Activated naive CD8-positive, alpha-beta T cell treated with anti-CD3 and anti-CD28 coated beads for 36 hours (primary cell): ENCODE measurements at places on chromosomes 16 and 17. TPM values are rescaled to one million over a fixed set of nuclear protein-coding genes. Genes with fewer than 3 reads are reported as not detected.

Gene TEKT5
- total RNA-seq = not detected

Gene CDH11
- not detected for total RNA-seq

Gene ZNF276
- 24.9 TPM for total RNA-seq

Gene DHX38
- 85.1 TPM for total RNA-seq

Gene RDM1
- 4.3 TPM for total RNA-seq

Gene SLC12A3
- 0.04 TPM for total RNA-seq

Gene ASGR1
- 2.8 TPM for total RNA-seq

Gene CCL1
- total RNA-seq = not detected

Gene CDRT4
- total RNA-seq = 1.9 TPM

Gene KRT31
- not detected for total RNA-seq

Gene CTRB1
- not detected for total RNA-seq

Gene KCNJ18
- total RNA-seq = not detected

Gene NEUROD2
- total RNA-seq = not detected

Gene ACBD4
- total RNA-seq = 8.9 TPM

Gene CHD9NB
- total RNA-seq = not detected

Gene PIPOX
- 1.3 TPM for total RNA-seq

Gene ZCCHC14
- 5.5 TPM for total RNA-seq

Gene CHAD
- total RNA-seq = not detected

Gene HEATR3
- 26.8 TPM for total RNA-seq

Gene ZDHHC7
- total RNA-seq = 27.4 TPM

Gene TAC4
- total RNA-seq = not detected

Gene HS3ST3A1
- total RNA-seq = 0.12 TPM

Gene GP1BA
- total RNA-seq = not detected

Gene CES4A
- 3.5 TPM for total RNA-seq

Gene OTOP3
- not detected for total RNA-seq

Gene SPOP
- 56.6 TPM for total RNA-seq

Gene MAPT
- total RNA-seq = 0.68 TPM

Gene CCL15
- total RNA-seq = not detected

Gene GRAPL
- 3.1 TPM for total RNA-seq
